Lung (tissue), 17 donors: ENCODE measurements at places on chromosomes 1 and 21. TPM values are rescaled to one million over a fixed set of nuclear protein-coding genes. Genes with fewer than 3 reads are reported as not detected.

DNA sequence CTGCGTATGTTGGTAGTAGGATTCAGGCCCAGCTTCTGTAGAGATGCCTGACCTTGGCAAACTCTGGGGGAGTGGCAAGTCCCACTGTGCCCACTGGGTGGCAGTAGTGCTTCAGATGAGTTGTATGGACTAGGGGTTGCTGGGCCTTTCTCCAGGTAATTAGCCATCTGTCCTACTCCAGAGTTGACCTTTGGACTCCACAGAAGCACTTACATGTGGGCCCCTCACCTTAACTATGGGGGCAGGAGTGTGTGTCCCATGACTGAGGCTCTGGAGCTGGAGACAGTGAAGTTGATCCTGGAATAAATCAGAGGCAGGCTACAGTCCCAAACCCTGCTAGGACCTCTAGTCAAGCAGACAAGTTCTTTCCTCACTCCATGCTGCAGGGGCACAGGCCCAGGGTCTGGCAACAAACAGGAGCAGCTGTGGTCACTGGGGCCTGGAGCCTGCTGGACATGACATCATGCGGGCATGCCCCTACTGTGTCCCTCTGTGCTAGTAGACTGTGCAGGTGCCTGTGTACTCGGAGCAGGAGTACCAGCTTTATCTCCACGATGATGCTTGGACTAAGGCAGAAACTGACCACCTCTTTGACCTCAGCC is 4.6 kb downstream of the DMAP1 start:
- DNase-seq = peak; percentile 75
- peaks cover 51% of the 10 kb centered on the region for H3K36me3 ChIP-seq
- no peak overlapping the region for H3K4me3 ChIP-seq
- no peak overlapping the region for H3K27ac ChIP-seq
- peaks cover 7% of the 10 kb centered on the region for H3K4me1 ChIP-seq
- no peaks in the 10 kb centered on the region for H3K27me3 ChIP-seq

DNA sequence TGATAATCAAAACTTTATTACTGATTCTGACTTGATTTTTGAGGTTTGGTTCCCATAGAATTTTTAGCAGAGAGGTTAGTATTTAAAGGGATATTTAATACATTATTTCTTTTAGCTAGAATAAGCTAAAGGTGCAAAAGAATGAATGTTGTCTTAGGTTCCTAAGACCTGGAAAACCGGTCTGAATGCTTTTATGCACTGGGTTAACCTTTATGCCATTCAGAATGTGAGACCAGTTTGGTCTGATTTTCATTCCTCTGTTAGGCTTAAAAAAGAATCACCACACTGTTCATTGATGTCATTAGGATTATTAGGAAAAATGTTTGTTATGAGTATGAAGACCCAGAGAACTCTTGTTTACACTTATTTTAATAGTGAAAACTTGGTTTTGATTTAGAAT is 30.1 kb downstream of the RAP1A start:
- DNase-seq = peak; percentile 83
- H3K27ac ChIP-seq = no peak overlapping the region
- peaks cover 4% of the 10 kb centered on the region for H3K36me3 ChIP-seq
- no peaks in the 10 kb centered on the region for H3K27me3 ChIP-seq
- peaks cover 8% of the 10 kb centered on the region for H3K4me1 ChIP-seq
- H3K4me3 ChIP-seq = no peak overlapping the region

GRCh38 chr1:109654519-109654918 is 1.4 kb upstream of the GSTM4 start:
- peaks cover 5% of the 10 kb centered on the region for H3K4me1 ChIP-seq
- no peak overlapping the region for H3K27ac ChIP-seq
- H3K36me3 ChIP-seq = peaks cover 6% of the 10 kb centered on the region
- DNase-seq = no peak
- H3K4me3 ChIP-seq = no peak overlapping the region

DNA sequence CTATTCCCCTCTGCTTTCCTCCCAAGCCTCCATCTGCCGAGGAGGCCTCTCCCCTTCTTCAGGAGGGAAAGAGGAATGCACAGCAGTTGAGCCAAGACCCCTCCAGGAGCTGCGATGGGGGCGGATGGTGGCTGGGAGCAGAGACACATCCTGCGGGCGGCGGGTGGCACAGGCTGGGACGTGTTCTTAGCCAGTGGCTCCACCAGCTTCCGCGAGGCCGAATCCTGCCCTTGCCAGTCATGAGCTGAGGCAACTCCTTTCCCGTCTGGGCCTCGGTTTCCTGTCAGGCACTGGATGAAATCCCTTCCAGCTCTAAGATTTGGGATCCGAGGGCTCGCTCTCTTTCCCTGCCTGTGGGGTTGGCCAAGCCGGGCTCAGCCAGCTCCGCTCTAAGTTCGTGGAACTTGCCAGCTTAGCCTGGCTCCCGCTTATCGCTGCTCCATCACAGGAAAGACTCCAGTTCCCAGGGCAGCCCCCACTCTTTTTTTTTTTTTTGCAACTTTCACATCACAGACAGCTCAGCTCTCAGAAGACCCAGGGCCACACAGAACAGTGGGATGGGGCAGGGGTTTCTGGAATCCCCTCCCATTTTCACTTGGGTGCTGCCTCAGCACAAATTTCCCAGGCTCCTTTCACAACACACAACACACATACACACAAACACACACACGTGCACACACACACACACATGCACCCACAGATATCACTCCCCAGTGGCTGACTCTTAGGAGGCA is 506 bp downstream of the MYOM3 start:
- DNase-seq = no peak

ELF3 gene
- polyA plus RNA-seq = 148 TPM
